ENCODE measurements at places on chromosomes 4 and X.

- DNase-seq, result no peak
Measured at GRCh38 chr4:110610620-110610939, 12.3 kb downstream of the PITX2 start.

DNA sequence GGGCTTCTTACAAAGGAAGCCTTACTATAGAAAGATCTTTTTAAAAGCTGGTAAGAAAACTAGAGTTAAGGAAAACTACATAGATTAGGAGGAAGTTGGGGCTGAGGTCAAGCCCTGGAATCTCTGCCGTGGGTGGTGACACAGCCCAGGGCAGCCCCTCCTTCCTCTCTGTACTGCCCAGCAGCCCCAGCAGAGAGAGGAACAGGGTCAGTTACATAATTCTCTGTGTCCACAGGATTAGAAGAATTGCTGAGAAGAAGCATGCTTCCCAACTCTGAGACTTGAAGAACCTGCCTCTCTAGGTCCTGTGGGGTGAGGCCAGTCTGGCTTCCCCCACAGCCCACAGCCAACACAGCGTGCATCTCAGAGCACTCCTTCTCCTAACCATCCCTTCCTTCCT lies 9.2 kb upstream of the ABLIM2 start:
- no peak for DNase-seq

GRCh38 chrX:120419463-120419862 lies 49.6 kb downstream of the LAMP2 start:
- no peak for DNase-seq

- DNase-seq, result no peak
Measured at GRCh38 chr4:138979742-138980141, 35.8 kb upstream of the NOCT start.

DNA sequence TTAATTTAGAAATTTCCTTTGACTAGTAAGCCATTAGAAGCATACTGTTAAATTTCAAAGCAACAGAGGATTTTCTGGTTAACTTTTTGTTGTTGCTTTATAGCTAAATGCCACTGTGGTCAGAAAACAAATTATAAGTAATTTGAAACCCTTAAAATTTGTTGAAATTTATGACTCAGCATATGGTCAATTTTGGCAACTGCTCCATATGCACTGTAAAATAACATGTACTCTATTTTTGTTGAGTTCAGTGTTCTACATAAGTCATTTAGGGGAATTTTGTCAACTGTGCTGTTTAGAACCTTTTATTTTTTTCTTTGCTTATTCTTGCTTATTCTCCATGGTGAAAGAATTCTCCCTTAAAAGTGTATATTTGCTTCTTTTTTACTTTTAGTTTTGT lies 28.6 kb downstream of the SCLT1 start:
- no peak for DNase-seq

DNA sequence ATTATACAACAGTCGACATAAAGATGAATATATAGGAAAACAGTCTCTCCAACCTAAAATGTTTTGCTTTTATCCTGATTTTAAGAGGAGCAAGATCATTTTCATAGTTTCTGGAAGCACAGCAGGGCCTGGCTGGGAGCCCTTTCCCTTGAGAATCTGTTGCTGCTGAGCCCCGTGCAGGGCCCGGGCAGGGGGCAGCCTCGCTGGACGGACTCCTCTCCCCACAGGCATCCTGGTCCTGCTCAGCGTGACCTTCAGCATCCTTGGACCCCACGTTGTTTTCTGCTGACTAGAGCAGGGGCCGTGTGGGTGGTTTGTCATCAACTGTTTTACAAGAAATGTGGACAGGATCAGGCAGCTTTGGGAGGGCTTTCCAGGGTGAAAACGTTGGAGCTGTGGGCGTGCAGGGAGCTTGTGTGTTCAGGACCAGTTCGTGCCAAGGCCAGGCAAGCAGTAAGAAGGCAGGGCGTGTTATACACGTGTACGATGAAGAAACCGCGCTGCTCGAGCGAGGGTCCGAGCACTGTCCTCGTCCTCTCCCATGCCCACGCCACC lies 25.0 kb downstream of the CPZ start:
- no peak for DNase-seq

All from femur (tissue), 1 donor.